Umbilical cord (tissue), 2 donors: ENCODE measurements at places on chromosomes 2 and 18. TPM values are rescaled to one million over a fixed set of nuclear protein-coding genes. Genes with fewer than 3 reads are reported as not detected.

Gene ASNSD1
- total RNA-seq = 81.4 TPM

Gene GIGYF2
- 93.2 TPM for total RNA-seq

Gene PLB1
- total RNA-seq = 1.9 TPM

Gene IL1RN
- 1.2 TPM for total RNA-seq

Gene IL36RN
- total RNA-seq = 6.0 TPM

Gene IL36A
- total RNA-seq = not detected

Gene HOXD3
- not detected for total RNA-seq

Gene SF3B1
- 306 TPM for total RNA-seq

Gene PRKD3
- total RNA-seq = 124 TPM

Gene CDKL4
- 8.2 TPM for total RNA-seq

Gene POTEJ
- 0.24 TPM for total RNA-seq

Gene TFPI
- 66.7 TPM for total RNA-seq

GRCh38 chr18:32683044-32683443 is 89.8 kb downstream of the KLHL14 start:
- DNase-seq = no peak

- DNase-seq = no peak
Measured at GRCh38 chr2:82539280-82539621, 1919.8 kb downstream of the SUCLG1 start.

DNA sequence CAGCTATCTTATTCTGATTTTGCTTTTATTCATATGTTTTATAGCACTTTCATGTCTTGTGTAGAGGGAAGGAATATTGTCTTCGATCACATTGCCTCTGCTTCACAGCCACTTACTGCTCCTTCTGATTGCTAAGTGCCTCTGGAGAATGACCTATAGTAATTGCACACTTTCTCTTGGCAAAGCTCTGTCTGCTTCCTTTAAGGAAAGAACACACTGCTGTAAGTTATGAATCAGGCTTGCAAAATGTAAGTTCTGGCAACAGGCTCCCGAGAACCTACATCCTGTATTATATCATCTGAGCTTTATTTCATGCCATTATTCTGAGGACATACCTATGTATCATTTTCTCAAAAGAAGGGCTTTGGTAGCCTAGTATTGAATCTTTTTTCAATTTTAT is 170.7 kb downstream of the ZNF804A start:
- peak; percentile 64 for DNase-seq

GRCh38 chr2:33246432-33246831 is 230.0 kb upstream of the RASGRP3 start:
- DNase-seq = no peak

DNA sequence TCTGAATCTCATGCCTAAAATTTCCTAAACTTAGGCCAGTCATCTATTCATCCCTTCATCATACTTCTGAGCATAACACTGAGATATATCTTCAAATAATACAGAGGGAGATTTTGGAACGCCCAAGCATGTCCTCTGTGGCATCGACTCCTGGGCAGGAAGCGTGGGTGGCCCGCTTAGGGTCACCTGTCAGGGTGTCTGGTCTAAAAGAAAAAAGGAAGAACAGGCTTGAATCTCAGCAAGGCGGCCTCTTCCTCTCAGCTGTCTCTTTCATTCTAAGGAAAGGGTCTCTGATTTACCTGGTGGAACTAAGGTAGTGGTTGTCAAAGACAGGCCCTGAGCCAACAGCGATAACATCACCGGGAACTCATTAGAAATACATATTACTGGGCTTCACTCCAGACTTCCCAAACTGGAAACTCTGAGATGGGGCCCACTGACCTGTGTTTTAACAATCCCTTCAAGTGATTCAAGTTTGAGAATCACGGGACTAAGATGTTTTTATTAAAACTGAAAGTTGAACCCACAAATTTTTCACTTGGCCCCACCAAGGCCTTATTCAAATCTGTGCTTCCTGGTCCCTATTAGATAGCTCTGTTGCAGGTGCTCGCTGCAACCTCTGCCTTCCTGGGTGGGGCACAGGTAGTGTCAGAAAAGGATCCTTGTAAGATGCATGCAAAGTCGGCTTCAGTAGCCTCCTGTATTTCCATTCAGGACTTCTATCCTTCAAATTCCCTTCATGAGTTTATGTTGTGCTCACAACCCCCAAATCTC is 162.3 kb upstream of the CCDC68 start:
- DNase-seq = no peak

GRCh38 chr2:108614659-108615058 is 80.4 kb downstream of the LIMS1 start:
- DNase-seq = no peak

DNA sequence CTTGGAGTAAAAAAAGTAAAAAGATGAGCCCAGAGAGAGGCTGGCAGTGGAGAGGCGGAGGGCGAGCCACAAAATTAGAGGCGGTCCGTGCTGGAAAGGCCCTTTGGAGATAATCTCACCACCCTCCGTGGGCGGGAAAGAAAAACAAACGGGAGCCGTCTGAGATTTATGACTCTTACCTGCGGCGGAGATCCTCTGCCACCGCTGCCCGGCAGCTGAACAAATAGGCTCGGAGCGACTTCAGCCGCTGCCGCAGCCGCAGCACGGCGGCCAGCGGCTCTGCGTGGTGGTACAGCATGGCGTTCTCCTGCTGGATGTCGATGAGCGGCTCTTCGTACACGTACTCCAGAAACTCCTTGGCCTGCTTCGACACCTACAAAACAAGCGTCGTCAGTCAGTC is 94.6 kb downstream of the PLEKHM3 start:
- DNase-seq = no peak

DNA sequence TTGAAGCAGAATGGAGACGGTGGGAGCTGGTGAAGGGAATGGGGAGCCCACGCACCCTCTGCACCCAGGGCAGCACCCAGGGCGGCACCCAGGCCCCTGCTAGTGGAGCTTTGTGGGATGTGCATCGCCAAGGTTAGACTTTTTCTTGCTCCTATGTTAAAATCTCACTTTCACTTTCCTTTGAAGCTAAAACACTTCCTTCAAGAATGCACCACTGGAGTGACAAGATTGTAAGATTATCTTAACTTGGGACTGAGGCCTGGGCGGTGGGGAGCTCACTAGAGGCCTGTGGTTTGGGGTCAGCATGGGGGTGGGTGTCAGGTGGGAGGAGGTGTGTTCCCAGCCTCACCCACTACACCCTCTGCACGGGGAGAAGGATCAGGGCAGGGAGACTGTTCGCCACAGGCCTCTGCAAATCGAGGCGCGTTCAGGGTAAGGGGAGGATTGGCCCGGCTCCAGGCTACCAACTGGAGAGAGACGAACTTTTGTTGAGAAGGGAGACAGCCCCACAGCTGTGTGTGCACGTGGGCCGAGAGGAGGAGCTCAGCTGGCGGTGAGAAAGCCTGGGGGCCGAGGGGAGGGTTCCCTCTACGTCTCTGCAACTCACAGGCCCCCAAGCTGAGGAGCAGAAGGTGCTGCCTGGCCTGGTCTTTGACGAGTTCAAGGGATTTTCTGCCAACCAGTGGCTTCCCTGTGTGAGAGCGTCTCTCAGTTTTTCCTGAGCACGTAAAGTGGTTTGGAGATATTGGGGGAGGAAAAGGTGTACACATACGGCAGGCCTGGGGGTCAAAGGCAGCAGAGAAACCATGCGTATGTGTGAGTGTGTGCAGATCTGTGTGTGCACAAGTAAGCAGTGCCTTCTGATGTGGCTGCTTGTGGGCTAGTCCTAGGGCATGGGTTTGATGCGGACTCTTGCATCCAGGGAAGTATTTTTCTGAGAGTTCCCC is 147.7 kb downstream of the KLHL29 start:
- DNase-seq = peak; percentile 31

DNA sequence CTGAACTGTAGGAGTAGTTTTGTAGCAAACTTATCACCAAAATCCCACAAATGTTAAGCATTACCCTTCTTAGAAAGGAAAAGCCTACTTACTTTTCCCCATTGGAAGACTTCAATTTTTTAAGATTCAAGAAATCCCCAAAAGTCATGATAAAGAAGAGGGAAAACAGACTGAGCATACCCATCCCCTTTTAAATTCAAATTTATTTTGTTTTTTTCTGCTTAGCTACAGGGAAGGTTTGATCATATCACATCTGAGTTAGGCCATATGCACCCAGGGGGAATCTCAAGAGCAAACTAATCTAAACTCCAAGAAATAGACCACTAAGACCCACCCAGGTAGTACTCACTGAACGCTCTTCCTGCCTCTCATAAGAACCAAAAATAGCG is 174.6 kb downstream of the TGIF1 start:
- DNase-seq = no peak

DNA sequence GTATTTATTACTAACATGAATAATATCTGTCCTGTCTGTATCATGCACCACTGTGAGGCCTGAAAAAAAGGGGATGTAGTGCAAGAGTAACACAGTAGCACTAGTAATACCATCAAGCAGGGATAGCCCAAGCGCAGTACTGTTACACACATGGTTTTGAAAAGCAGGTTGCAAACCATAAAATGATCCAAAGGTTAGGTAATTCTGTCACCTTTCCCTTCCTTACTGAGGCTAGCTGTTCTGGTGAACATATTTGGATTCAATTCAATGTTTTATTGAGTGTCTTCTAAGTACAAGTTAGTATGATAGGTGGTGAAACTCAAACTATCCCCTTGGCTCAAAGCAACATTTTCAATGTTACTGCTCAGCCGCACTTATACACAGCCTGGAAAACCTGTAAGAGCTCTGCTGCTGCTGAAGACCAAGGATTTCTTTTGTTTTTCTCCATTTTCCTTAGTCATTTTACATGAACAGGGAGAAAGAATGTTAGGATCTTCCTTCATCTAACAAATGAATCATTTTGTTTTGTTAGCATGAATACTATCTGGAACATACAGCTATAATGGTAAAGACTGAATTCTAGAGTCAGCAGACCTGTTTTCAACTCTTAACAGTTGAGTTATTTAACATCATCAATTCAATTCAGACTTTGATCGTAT is 102.5 kb upstream of the ITPRID2 start:
- DNase-seq = no peak

DNA sequence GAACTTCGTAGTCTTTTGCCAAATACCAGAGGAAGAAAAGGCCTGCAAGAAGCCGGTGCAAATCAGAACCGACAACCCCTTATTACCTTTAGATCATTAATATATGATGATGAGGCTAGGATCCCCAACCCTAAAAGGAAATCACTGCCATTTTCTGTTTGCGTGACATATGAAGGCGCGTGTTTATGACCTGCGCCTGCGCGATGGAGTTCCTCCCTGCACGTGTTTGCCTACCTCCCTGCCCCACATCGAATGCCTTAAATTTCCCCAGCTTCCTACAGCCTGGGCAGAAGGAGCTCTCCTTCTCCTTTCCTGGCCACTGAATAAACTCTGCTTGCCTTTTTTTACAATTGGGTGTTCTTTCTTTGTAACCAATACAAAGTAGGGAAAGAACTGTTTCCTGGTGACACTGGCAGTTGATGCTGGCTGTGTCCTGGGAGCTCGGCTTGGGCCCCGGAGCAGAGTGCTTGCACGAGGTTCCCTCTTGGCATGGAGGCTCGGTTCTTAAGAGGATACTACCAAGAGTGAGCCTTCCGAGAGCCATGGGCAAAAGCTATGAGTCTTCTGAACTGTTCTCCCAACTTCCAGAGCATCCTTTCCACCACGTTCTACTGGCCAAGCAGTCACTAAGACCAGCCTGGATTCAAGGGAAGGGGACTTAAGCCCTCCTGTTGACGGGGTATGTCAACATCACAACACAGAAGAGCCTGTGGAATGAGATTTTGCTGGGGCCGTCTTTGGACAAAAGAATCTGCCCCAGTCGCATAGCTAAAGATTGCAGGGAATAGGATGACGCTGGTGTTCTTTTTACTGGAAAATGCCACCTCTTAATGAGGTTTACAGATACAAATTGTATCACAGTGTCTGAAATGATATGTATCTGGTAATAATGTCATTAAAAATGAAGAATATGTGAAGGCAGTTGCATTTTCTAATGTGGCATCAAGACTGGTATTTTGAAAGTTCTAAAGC is 179.8 kb downstream of the SH3BP4 start:
- no peak for DNase-seq

DNA sequence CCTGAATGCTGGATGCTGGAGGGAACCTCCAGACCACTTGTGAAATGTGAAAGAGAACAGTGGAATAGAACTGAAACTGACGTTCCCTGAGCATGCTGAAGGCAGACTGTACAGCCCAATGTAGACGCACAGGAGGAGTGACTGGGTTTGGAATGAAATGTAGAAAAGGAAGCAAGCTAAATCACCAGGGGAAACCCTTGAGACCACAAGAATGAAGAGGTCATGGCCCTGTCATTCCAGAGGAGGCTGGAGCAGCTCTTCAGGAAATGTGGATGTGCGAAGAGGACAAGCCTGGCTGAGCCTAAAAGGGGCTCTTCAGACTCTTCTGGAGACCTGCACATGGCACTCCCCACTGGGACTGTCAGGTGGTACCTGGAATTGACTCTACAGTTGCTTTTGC is 118.5 kb upstream of the ALPP start:
- DNase-seq = peak; percentile 56

DNA sequence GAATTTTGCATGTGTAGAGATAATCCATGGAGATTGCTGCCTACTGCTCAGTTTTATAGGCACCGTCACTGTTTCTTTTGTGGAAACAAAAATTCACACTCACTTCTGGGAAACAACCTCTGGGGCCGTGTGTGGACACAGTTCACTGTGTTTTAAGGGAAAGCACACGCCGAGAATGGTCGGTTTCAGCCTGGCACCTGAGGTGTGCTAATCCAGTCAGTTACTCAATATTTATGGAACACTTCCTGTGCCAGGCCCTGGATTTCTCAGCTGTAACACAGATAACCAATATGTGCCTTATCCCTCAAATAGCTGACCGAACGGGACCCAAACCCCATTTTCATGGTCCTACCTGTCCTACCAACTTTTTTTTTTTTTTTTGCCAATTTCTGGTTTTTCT is 179.6 kb downstream of the MGAT5 start:
- no peak for DNase-seq

DNA sequence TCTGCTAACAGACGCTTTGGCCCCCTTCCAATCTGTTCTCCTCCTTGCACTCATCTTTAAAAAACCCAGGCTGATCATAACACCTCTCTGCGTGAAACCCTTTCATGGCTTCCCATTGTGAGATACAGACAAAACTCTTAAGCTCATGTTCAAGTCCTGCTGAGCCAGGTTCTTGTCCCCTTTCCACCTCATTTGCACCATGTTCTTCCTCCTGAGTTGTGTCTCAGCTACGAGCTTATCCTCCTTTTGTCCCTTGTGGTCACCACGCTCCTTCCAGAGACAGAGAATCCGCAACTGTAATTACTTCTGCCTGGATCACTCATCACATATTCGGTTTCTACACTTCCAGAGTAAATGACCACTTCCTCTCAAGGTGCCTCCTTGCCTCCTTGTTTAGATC is 238.8 kb downstream of the ACTR3 start:
- no peak for DNase-seq

- no peak for DNase-seq
Measured at GRCh38 chr2:105404736-105405135, 5.9 kb upstream of the FHL2 start.

- DNase-seq = no peak
Measured at GRCh38 chr2:111706481-111707001, 177.5 kb downstream of the ANAPC1 start.

- no peak for DNase-seq
Measured at GRCh38 chr2:189191766-189192165, 12.2 kb upstream of the COL5A2 start.

- no peak for DNase-seq
Measured at GRCh38 chr18:10265560-10266333, 188.7 kb upstream of the APCDD1 start.

- DNase-seq = peak; percentile 60
Measured at GRCh38 chr2:68853035-68853434, 18.2 kb downstream of the BMP10 start.
